ENCODE measurements at places on chromosomes 12 and 14.
A peak's percentile ranks its signal among the peaks of the same experiment; 100 is the strongest.

DNA sequence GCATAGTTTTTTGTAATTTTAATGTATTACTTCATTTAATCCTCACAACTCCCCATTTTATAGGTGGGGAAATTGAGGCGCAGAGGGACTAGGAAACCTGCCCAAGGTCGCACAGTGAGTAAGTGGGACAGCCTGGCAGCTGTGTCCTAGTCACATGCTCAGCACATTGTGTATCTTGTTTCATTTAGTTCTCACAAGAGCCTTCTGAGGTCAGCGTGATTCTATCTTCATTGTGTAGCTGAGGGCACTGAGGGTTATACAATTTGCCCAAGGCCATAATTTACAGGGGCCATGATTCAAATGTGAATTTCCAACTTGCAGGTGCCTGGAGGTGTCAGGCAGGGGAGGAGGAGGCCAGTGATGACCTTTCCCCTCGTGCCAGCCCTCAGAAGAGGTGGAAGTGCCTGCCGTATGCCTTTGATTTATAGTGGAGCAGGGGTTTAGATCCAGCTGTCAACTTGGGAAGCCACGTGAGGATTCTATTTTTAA, 30.3 kb upstream of the SMOC1 start:
- no peak for DNase-seq

DNA sequence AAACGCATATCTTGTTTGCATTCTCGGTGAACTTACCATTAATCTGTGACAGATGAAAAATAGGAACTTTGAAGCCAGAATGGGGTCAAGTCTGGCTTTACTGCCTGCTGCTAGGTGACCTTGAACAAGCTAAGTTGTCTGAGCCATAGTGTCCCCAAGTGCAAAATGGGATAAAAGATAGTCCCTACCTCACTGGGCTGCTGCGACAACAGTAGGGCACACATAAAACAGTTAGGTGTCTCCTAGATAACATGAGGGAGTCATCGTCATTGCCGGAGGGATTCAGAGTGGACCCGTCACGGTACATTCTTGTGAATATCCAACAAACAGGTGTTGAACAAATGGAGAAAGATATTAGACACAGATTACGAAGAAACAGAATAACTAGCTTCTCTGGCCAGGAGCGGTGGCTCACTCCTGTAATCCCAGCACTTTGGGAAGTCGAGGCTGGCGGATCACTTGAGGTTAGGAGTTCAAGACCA, 71.2 kb downstream of the NINJ2 start:
- no peak for DNase-seq

GRCh38 chr12:27190761-27191160, 53.3 kb upstream of the STK38L start:
- DNase-seq = peak; percentile 91

DNA sequence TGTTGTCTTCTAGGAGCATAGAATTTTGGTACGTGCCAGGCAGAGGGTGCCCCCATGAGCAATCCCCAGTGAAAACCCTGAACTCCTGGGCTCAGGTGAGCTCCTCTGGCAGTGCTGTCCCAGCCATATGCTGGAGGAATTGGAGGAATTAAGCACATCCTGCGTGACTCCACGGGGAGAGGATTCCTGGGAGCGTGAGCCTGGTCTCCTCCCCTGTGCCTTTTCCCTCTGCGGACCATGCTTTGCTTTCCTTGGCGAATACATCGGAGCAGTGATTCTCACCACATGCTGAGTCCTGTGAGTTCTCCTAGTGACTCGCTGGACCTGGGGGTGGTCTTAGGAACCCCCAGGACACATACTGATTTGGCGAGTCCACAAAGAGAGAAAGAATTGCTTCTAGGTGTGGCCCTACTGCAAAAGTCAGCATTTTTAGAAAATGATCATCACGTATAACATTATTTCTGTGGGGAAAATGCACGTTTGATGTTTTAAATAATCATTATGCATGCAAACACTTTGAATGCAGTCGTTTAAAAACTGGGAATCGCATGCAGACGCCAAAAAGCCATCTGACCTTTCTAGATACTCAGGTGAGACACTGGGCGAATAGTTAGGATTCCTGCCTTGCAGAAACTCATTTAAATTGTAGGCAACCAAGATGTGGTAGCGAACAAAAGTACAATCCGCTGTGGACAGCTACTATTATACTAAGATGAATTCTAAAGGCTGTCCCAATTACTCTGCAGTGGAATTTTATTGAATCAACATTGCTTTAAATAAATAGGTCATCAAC, 370.9 kb downstream of the TMEM132D start:
- DNase-seq = no peak

- DNase-seq = no peak
Observed at GRCh38 chr12:114269153-114269552, 136.8 kb downstream of the TBX5 start.

- DNase-seq = no peak
Observed at GRCh38 chr12:82174936-82175335, 183.3 kb downstream of the CCDC59 start.

- DNase-seq = no peak
Observed at GRCh38 chr12:95970905-95971304, 25.2 kb downstream of the HAL start.

GRCh38 chr12:52355176-52355575, 12.1 kb downstream of the KRT85 start:
- DNase-seq = peak; percentile 84

GRCh38 chr14:32707742-32708500, 230.8 kb upstream of the NPAS3 start:
- DNase-seq = no peak

DNA sequence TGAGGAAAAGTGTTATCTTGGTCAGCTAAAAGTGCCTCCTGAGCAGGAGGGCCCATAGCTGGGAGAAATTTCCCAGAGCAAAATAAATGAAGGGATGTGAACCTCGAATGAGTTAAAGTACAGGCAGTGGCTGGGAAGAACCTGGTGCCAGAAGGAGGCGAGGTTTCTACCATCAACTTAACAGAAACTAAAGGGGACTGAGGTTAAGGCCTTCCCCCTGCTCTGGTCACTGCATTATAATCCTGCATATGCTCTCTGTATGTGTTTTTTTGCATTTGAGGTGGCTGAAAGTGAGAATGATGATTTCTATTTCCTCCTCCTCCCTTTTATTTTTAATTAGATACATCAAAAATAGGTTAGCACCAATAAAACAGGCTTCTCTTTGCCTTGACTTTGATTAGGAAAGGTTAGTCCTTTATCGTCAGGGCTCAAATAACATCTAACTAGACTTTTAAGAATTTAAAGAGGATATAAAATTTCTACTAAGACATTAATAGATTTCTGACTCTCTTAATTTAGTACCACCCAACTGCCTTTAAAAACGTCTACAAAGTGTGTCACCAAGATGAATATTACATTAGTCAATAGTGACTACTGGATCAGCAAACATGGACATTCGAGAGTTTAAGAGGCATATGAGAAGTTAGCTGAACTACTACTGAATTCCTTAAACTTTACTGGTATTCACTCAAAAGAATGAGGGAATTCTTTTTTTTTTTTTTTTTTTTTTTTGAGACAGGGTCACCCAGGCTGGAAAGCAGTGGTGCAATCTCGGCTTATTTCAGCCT, 49.2 kb downstream of the GALNT4 start:
- peak; percentile 50 for DNase-seq

- DNase-seq = no peak
Observed at GRCh38 chr12:57226588-57227314, 2.8 kb upstream of the SHMT2 start.

GRCh38 chr12:13094367-13094766, 9.1 kb downstream of the GSG1 start:
- DNase-seq = peak; percentile 74

GRCh38 chr14:67016856-67017255, 172.4 kb upstream of the GARIN2 start:
- DNase-seq = no peak

DNA sequence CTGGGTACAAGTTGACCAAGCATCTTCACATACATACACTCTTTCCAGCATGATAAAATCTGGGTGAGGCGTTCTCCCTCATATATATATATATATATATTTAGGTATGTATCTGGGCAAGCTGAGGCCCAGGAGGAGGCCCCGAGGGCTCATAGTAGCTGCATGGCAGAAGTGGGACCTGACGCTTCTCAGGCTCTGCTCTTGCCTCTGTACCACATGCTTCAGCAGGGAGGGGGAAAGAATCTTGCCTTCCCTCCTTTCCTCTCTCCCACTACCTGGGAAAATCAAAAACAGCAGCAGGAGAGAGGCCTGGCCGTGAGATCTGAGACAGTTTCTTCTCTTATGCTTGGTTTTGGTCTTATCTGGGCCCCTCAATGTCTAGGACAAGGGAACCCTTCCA, 9.2 kb downstream of the PPP1R1A start:
- DNase-seq = no peak

GRCh38 chr14:78007160-78007559, 163.0 kb upstream of the NRXN3 start:
- no peak for DNase-seq

DNA sequence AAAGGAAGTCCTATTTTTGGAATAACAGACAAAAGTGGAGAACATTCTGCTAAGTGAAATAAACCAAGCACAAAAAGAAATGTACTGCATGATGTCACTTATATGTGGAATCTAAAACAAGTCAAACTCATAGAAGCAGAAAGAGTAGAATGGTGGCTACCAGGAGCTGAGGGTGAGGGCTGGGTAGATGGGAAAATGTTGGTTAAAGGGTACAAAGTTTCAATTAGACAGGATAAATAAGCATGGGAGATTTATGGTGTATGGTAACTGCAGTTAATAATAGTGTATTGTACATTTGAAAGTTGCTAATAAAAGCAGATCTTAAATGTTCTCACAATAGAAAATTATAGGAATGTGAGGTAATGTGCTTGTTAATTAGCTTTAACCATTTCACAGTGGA, 12.8 kb downstream of the LUM start:
- no peak for DNase-seq

DNA sequence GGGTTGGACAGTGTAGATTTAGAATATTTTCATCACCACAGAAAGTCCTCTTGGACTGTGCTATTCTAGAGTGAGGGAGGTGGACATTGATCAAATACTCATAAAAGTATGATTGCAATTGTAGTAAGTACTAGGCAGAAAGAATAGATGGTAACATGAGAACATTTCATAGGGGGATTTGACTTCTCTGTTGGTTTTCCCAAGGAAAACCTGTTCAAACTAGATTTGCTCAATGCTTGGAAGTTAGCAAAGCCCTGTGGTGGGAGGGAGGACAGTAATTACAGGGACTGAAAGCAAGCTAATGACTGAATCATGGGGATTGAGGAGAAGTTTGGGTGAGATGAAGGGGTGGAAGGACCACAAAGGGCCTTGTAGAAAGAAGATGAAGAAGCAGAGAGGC, 24.4 kb upstream of the EID3 start:
- DNase-seq = peak; percentile 27

DNA sequence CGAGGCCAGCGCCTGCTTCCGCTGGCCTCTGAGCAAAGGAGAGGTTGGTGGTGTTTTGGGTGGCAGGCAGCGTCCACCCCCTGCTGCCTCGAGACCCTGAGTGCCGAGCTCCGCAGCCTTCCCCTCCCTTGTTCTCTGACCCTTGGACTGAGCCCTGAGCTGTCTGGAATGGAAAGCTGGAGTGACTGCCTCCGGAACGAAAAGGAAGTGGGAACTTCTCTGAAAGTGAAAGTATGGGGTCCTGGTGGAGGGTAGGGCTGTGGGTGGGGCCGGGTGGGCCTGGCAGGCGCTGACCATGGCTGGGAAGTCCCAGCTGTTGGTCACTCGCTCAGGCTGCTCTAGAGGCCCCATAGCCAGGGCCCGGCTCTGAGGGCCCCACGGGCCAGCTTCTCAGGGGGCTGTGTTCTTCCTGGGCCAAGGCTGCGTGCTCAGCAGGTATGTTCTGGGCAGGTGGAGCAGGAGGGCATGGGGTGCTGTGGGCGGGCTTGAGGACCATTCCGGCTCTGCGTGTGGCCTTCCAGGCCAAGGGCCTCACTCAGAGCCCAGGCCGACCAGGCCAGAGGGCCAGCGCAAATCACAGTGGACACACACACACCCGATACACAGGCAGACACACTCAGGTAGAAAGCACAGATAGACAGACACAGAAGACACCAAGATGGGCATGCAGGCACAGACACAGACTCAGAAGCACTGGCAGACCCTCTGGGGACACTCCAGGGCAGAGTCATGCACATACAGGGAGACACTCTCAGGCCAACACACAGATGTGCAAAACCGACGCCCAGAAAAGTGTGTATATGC, at the start of gene EXOC3L4:
Gene EXOC3L4 (plus strand): TSS at position 320 of the 804 bp plus-strand sequence. CDS start 5,495 bp downstream, outside the sequence.
- DNase-seq = no peak

DNA sequence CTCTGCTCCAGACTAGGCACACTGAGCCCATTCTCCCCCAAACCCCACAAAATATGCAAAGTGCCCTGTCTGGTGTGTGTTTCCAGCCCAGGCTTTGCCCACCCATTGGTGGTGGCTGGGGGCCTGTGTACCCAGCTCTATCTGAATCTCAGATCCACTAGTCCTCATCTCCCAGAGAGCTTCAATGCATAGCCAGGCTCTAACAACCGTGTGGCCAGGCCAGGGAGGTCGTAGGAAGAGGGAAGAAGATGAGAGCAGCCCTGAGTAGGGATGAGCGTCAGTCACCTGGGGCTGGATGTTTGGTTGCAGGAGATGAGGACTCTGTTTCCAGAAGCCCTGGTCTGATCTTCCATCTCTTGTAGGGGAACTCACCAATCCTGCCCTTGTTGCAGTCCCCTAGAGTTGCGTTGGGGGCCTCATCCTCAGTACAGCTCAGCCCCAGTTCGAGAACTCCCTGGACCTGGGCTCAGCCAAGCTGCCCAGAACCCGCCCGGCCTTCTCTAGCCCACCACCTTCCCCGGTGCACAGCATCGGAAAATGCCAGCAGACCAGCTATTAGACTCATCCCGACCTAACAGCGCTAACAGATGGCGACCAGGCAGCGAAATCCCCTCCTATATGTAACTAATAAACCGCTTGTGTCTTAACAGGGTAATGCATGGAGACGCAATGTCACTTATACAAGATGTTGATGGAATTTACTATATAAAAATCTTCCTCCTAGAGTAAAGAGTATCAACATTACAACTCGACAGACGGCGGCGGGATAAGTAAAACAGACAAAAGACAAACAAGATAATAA, 3.2 kb upstream of the LHX5 start:
- no peak for DNase-seq

- DNase-seq = no peak
Observed at GRCh38 chr12:107399046-107399445, 286.6 kb upstream of the PWP1 start.

DNA sequence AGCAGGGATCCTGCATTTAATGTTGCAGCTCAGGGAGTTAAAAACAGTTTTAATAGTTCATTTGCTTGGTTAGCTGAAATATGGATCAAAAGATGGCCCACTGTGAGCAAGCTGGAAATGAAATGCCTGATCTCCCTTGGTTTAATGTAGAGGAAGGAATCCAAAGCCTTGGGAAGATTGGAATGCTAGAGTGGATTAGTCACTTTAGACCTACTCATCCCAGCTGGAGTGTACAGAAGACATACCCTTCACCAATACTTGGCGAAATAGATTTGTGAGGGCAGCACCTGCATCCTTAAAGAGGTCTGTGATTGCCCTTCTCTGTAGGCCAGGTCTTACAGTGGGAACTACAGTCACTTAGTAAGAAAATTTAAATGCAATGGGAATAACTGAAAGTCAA, 58.0 kb upstream of the KRAS start:
- peak; percentile 72 for DNase-seq

- DNase-seq = peak; percentile 99
Observed at GRCh38 chr14:104752735-104753527, at the start of gene SIVA1. TSS of gene SIVA1 (plus strand) at chr14:104753147. CDS start at chr14:104753202, 55 bp downstream.

- peak; percentile 30 for DNase-seq
Observed at GRCh38 chr14:70890826-70891659, 16.2 kb upstream of the PCNX1 start.

Data from EH (cell line).